Progenitor cell of endocrine pancreas (in vitro differentiated cells): ENCODE measurements at places on chromosomes 11 and 22. TPM values are rescaled to one million over a fixed set of nuclear protein-coding genes. Genes with fewer than 3 reads are reported as not detected.

DNA sequence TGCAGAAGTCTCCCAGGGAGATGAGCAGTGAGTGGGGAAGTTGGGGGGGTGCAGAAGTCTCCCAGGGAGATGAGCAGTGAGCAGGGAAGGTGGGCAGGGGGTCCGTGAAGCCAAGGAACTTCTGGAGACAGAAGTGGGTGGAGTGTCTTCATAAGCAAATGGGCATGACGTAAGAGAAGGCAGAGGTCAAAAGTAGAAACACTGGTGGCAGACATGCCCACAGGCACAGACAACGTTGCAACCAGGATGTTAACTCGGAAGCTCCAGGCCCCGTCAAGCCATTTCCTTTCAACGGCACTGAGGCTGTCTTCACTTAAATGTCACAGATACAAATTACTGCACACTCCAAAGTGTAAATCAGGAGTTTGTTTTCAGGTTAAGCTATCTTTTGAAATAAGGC, 186.1 kb downstream of the SHANK2 start:
- H3K4me3 ChIP-seq, result no peak overlapping the region
- no peaks in the 10 kb centered on the region for H3K27me3 ChIP-seq
- no peak overlapping the region for H3K27ac ChIP-seq

The ACRV1 gene
- total RNA-seq, result 0.50 and 0.55 TPM in 2 replicates

The JAML gene
- 0.22 and 0.60 TPM in 2 replicates for total RNA-seq

The C11orf71 gene
- 6.9 and 8.5 TPM in 2 replicates for total RNA-seq

The NTM gene
- 4.2 and 4.3 TPM in 2 replicates for total RNA-seq
